Stimulated activated naive CD4-positive, alpha-beta T cell treated with Interleukin-2 at 50 U/mL for 16 hours (primary cell): ENCODE measurements at places on chromosomes 5 and 9.

- DNase-seq, result no peak
Measured at GRCh38 chr5:64836190-64836755, 67.5 kb downstream of the CWC27 start.

GRCh38 chr9:95333426-95333825 is 15.9 kb upstream of the FANCC start:
- no peak for DNase-seq

GRCh38 chr5:170843870-170844269 is 17.9 kb upstream of the RANBP17 start:
- DNase-seq, result no peak

DNA sequence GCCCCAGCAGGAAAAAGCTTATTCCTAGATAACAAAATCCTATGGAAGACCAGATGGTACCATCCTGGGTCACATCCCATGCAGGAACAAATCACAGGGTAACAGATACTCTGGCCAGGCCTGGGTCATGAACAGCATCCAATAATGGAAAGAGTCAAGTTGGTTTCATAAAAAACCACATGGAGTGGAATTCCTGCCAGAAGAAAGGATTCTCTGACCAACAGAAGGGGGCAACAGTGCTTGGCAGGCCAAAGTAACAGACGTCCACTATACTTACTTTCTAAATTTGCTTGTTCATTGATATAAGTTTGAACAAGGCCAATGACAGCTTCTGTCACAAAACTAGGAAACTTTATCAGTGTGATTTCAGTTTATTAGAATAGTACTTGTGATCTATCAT is 273.5 kb downstream of the ARRDC3 start:
- no peak for DNase-seq

DNA sequence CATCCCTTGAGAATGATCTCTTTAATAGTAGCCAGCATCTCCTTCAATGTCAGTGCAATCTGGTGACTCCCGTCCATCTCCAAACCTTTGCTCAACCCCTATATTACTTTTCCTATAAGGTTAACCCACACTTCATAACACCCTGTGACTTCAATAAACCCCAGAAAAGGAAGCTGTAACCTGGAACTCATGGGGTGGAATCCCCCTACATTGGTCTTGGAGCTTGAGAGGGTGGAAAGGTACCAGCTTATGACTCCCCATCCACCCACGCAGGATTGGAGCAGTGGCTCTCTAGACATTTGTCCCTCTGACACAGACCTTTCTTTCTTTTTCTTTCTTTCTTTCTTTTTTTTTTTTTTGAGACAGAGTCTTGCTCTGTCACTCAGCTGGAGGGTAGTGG is 54.7 kb upstream of the ZFR start:
- no peak for DNase-seq

DNA sequence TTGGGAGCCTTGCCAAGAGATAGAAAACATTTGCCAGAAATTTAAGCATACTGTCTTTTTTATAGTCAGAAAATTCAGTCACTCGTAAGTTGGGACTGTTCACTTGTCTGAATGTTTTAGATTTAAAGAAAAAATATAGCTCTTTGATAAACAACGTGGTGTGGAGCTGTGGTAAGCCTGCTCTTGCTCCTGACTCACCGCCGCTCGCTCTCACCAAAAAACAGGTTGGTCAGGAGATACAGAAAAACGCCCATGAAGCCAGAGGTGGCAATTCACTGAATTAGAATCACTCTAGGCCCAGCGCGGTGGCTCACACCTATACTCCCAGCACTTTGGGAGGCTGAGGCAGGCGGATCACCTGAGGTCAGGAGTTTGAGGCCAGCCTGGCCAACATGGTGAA is 6.2 kb downstream of the LNPEP start:
- no peak for DNase-seq

GRCh38 chr5:74853256-74853655 is 12.9 kb downstream of the FAM169A start:
- DNase-seq, result no peak

- DNase-seq, result no peak
Measured at GRCh38 chr5:83917261-83917908, 196.7 kb upstream of the HAPLN1 start.

DNA sequence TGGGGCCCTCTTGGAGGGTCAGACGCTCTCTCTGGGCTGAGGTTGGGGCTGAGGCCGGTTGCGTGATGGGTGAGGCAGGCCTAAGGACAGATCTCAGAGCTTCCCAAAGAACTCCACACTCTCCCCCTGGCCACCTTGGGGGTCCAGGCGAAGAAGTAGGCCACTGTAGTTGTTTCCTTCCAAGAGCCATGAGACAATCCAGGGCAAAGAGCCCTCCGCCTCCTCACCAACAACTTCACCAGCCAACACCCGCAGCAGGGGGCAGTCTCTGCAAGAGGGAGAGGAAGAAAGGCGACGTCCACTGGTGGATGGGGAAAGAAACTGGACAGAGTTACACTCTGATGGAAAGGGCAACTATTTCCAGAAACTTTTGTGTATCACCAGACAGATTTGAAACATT is 10.7 kb downstream of the SLC35A4 start:
- DNase-seq, result no peak

DNA sequence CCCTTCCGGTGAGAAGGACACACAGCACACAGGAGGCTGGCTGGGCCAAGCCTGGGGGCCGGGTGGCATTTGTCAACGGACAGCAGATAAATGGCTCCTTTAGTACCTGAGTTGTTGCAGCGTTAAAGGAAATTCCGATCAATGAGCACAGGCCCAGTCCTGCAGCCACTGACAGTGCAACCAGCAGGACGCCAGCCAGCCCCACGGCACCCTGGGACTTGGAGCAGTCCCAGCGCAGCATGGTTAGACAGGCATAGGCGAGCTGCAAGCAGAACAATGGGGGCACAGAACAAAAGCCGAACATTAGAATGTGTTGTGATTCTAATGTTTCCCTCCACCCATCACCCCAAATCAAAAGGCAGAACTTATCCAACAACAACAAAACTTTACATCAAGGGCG is 39.3 kb downstream of the PTCH1 start:
- no peak for DNase-seq

- no peak for DNase-seq
Measured at GRCh38 chr5:103283120-103283519, 24.6 kb downstream of the MACIR start.

DNA sequence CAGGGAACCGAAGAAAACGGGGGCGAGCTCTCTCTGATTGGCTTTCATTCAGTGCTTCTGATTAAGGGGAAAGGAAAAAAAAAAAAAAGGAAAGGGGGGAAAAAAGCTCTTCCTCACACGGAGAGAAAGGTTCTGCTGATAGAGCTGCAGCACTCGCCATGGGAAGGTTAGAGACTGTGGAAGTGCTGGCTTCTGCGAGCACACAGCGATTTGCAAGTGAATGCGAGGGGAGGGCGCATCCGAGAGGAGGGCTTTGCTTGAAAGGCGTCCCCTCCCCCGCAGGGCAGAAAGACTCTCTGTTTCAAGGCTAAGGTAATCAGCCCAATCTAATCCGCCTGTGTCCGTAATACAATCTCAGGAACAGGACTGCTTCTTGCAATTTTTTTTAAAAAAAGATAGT is at the start of gene CDH10:
CDH10 (minus strand) TSS at position 218 of the 400 bp plus-strand sequence. CDS start 51,488 bp downstream, outside the sequence.
- no peak for DNase-seq

DNA sequence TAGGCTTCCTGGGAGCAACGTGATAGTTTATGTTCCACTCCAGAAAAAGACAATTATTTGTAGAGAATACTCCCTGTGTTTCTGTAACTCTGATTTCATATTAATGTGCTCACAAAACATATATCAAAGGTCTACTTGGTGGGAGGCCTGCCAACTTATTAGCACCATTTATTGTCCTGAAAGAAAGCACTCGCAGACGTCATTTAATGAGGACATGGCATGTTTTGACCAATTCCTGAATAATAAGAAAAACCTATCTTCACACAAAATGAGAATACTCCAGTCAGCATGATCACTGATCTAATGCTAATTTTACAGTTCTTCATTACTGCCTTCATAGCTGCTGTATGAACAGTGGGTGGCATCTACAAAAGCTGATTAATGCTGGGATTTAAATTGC is 46.4 kb upstream of the RASEF start:
- DNase-seq, result no peak

DNA sequence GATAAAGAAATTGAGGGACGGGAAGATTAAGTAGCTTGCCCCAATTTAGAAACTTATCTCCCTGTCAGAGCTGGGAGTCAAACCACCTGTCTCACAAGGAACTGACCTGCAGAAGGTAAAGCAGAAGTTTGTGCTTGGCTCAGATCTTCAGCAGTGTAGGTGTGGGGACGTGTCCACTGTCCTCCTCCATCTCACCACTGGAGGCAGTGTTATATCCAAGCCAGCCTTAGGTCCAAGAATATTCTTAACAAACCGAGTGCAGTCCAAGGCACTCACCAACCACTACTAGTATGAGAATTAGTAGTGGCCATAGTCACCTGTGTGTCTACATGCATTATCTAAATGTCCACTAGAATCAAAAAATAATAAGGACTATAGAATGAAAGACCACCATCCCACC is 86.3 kb upstream of the IRX1 start:
- DNase-seq, result no peak

GRCh38 chr5:39639618-39640089 is 214.9 kb upstream of the DAB2 start:
- no peak for DNase-seq

GRCh38 chr5:171395042-171395441 is 7.4 kb downstream of the NPM1 start:
- DNase-seq, result no peak

DNA sequence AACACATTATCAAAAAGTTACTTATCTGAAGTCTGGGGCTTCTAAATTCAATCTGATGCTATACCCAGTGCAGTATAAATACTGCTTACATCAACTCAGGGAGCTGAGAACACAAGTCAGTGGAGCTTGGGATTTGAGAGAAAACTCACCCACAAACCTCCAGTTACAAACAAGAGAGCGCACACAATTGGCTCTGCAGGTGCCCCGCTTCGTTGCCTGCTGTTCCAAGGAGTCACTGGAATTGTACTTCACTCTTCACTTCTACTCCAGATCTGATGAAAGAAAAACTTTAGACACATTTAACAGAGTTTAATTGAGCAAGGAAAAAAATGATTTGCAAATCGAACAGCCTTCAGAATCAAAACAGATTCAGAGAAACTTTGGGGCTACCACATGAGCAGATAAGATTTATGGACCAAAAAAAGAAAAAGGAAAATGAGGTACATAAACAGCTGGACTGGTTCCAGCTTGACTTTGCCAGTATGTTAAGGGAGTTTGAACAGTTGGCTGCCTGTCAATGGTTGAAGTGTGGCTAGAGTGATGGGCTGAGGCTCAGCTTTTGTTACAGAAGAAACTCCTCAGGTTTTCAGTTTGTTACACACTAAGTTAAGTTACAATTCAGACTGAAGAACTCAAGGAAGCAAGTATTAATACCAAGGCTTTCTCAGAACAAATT is 156.6 kb downstream of the AOPEP start:
- no peak for DNase-seq

DNA sequence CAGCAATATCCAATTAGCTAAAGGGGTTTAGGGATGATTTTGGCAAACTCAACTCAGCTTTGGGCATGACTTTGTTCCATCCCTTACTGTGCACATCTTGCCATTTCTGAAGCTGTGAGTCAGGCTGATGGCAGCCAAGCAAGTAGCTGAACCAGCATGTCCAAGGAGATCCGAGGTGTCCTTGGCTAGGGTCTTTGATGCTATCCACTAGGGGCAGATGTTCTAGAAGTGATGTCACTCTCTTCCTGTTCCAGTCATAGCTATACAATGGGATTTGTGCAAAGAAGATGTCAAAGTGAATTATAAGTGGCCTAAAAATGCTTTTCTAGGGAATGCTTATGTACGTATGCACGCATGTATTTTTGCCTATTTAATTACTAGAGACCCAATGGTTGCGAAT is 160.8 kb upstream of the PAPPA start:
- no peak for DNase-seq

DNA sequence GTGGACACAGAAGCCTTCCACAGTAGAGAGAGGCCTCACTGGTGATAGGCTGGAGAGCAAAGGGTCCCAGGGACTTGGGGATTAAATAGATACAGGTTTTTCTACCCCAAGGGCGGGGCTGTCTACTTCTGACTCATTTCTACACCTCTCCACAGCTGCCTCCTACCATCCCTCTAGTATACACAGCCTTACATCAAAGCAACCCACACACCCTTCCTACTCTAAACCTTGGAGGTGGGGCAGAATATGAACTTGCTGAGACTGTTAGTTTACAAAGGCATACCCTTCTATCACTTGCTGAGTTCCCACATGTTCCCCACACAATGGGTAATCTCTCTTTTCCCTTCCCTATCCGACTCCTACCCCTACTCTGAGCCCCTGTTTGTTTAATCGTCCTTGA is 19.9 kb upstream of the PCA3 start:
- DNase-seq, result no peak

GRCh38 chr9:32906213-32906612 is 95.2 kb downstream of the APTX start:
- DNase-seq, result no peak

GRCh38 chr5:154647761-154648145 is 107.4 kb upstream of the LARP1 start:
- DNase-seq, result no peak

- DNase-seq, result no peak
Measured at GRCh38 chr5:68325065-68325580, 109.6 kb downstream of the PIK3R1 start.

DNA sequence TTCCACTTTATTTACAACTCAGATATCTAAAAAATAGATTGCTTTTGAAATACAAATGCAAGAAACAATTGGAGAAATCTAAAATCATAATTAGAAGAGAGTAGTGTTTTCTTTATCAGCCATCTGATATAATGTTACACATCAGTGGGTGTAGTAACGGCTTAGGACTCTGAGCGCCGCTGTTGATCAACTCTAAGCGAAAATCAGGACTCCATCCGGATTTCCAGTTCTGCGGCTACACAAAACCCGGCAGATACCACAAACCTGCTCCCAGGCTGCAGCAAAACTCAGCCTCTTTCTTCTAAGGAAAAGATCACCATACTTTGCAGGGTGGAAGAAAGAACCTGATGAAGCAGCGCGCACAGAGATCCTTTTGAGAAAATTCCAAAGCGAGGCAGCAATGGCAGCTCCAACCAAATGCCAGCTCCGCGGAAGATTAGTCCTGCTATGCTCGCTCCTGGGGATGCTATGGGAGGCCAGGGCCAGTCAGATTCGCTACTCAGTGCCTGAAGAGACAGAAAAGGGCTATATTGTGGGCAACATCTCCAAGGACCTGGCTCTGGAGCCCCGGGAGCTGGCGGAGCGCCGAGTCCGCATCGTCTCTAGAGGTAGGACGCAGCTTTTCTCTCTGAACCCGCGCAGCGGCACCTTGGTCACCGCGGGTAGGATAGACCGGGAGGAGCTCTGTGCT is at the start of gene PCDHGA9:
PCDHGA9 (plus strand) TSS at position 226 of the 691 bp plus-strand sequence; CDS start at position 401, 175 bp downstream.
- DNase-seq, result no peak
